Mesendoderm (in vitro differentiated cells): ENCODE measurements at places on chromosomes 13 and 19.

DNA sequence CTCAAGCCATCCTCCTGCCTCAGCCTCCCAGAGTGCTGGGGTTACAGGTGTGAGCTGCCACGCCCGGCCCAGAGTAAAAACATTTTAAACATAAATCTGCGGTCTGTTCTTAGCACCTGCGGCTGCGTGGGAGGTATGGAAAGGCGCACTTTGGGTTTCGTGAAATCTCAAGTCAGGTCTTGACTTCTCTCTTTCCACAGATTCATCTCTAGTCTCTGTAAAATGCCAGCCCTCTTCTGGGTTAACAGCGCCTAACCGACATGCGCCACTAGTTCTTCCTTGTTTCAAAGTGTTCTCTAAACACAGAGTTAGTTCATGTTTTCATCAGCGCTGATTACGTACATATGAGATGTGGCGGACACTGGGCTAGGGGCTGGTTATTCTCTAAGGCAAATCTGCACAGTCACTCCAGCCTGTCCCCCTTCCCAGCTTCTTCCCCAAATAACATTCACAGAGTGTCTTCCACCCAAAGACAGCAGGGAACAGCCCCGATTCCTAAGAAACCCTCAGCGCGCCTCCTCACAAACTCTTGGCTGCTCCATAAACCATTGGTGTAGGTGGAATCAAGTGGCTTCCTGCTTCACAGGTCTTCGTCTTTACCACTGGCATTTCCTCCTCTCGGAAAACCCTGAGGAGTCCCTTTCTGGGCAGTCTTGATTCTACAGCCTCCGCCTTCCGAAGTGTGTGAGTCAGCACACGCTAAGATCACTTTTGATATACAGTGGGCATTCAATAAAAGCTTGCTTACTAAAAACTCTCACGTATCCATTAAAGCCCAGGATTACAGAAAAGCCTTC is 1.4 kb downstream of the PARP4 start:
- H3K27ac ChIP-seq, result no peak overlapping the region
- H3K4me3 ChIP-seq, result no peak overlapping the region
- H3K36me3 ChIP-seq, result no peaks in the 10 kb centered on the region
- H3K27me3 ChIP-seq, result no peaks in the 10 kb centered on the region

DNA sequence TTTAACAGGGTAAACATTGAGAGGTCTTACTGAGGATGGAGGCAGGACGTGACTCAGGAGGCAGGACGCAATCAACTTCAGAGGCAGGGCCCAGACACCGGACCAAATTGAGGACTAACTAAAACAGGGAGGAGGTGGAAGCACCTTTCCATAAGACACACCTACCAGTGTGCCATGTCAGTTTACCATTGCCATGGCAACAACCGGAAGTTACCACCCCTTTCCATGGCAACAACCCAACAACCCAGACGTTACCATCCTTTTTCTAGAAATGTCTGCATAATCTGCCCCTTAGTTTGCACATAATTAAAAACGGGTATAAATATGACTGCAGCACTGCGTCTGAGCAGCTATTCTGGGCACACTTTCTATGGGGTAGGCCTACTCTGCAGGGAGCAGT is 53.5 kb upstream of the SOX21 start:
- H3K27me3 ChIP-seq, result no peaks in the 10 kb centered on the region
- no peaks in the 10 kb centered on the region for H3K36me3 ChIP-seq
- no peaks in the 10 kb centered on the region for H3K4me1 ChIP-seq
- DNase-seq, result peak; percentile 62
- no peak overlapping the region for H3K4me3 ChIP-seq

DNA sequence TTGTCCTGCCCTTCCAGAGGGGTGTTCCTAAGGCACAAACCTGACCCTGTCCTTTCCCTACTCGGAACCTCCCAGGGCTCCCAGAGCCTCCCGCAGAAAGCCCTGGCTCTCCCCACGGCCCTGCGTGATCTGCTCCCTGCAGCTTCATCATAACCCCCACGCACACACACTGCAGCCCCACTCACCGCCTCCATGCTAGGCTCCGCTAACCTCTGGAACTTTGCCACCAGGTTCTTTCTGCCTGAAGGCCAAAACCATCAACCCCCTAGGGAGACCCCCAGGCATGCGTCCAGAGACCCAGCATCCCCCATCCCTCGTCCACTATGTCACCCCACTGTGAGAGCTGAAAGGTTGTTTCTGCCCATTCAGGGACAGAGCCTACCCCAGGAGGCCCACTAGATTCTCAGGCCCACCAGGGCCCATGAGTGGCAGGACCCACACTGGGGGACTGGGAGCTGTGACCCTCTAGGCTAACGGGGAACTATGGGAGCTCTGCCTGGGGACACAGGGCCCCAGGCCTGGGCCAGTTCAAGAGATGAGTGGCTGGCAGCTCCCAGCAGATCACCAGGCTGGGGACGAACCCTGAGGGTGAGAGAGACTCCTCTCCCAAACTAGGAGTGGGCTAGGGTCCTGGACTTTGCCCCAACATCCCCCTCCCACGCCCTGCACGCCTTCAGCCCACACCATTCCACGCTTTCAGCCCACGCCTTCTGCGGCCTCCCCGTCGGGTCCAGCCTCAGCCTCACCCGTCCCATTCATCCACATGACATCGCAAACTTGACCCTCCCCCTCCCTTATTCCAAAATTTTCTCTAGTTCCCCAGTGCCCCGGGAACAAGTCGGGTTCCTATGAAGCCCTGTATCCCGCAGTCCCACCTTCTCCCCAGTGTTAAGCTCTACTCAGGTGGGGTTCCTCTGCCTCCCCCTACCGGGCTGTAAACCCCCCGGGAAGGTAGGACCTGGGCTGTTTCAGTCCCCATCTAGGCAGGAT is 33.2 kb upstream of the PNMA8B start:
- no peaks in the 10 kb centered on the region for H3K4me1 ChIP-seq
- no peak for DNase-seq
- no peak overlapping the region for H3K27ac ChIP-seq
- H3K27me3 ChIP-seq, result no peaks in the 10 kb centered on the region
- H3K36me3 ChIP-seq, result no peaks in the 10 kb centered on the region

- no peak overlapping the region for H3K27ac ChIP-seq
- no peak for DNase-seq
- H3K36me3 ChIP-seq, result no peaks in the 10 kb centered on the region
- H3K4me3 ChIP-seq, result no peak overlapping the region
Observed at GRCh38 chr19:49217382-49217781, 59.8 kb downstream of the TRPM4 start.

DNA sequence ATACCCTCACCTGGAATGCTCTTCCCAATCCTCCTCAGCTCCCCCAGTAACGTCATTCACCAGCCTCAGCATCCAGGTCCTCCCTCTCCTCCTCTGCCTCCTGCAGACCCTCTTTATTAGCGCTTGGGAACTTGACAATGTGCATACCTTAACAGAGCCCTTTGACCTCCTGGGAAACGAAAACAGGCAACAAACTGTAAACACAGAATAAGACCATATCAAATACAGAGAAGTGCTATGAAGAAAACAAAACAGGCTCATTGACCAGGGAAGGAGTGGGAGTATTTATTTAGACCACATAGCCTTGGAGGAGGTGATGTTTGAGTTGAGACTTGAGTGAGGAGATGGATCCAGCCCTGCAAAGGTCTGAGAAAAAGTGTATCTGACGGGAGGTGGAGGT is 107.9 kb upstream of the SLC7A1 start:
- no peak overlapping the region for H3K27ac ChIP-seq
- H3K36me3 ChIP-seq, result no peaks in the 10 kb centered on the region
- H3K4me3 ChIP-seq, result no peak overlapping the region
- H3K27me3 ChIP-seq, result no peaks in the 10 kb centered on the region
- DNase-seq, result no peak

- H3K27me3 ChIP-seq, result no peaks in the 10 kb centered on the region
- no peaks in the 10 kb centered on the region for H3K4me1 ChIP-seq
- DNase-seq, result peak; percentile 95
- no peaks in the 10 kb centered on the region for H3K36me3 ChIP-seq
Observed at GRCh38 chr13:72221276-72221962, 354.4 kb upstream of the DACH1 start.

DNA sequence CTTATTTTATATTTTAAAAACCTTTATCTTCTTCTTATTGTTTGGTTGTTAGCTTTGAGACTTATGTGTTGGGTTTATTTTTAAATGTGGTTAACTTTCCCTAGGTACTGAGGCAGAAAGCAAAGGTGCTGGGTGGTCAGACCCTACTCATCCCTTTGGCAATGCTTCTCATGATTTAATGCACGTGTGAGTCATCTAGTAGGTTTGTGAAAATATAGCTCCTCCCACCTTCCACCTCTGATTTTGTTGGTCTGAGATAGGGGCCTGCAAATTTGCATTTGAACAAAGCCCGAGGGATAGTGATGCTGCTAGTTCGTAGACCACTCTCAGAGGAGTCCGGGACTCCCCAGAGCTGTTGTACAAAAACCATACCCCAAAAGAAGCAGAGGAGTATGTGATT is 771.3 kb upstream of the ARGLU1 start:
- DNase-seq, result peak; percentile 48
- no peaks in the 10 kb centered on the region for H3K36me3 ChIP-seq
- H3K27ac ChIP-seq, result no peak overlapping the region
- no peaks in the 10 kb centered on the region for H3K4me1 ChIP-seq
- H3K4me3 ChIP-seq, result no peak overlapping the region
- H3K27me3 ChIP-seq, result no peaks in the 10 kb centered on the region

- DNase-seq, result no peak
- H3K4me1 ChIP-seq, result no peaks in the 10 kb centered on the region
- no peak overlapping the region for H3K4me3 ChIP-seq
- H3K27me3 ChIP-seq, result no peaks in the 10 kb centered on the region
Observed at GRCh38 chr13:49278211-49278610, 30.5 kb downstream of the CDADC1 start.

- no peak for DNase-seq
- H3K27ac ChIP-seq, result no peak overlapping the region
- H3K4me1 ChIP-seq, result peaks cover 11% of the 10 kb centered on the region
- peaks cover 30% of the 10 kb centered on the region for H3K36me3 ChIP-seq
- H3K27me3 ChIP-seq, result no peaks in the 10 kb centered on the region
Observed at GRCh38 chr19:46604781-46605355, 3.7 kb downstream of the CALM3 start.

GRCh38 chr19:40920300-40921004 is 38.4 kb upstream of the CYP2A7 start:
- no peaks in the 10 kb centered on the region for H3K36me3 ChIP-seq
- no peaks in the 10 kb centered on the region for H3K27me3 ChIP-seq
- H3K27ac ChIP-seq, result peak overlapping the region; percentile 29
- peaks cover 13% of the 10 kb centered on the region for H3K4me1 ChIP-seq

DNA sequence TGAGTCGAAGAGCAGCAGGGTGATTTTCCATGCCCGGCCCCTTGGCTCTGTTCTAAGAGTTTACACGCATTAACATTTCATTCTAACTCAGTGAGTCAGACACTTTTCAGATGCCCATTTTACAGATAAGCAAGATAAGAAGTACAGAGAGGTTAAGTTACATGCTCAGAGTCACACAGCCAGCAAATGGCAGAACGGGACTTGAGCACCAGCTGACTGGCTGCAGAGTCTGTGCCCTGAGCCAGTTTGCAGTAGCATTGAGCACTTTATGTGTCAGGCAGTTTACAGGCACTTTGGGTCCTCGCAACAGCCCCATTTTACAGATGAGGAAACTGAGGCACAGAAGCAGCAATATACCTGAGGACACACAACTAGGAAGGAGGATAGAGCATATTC is 19.0 kb downstream of the CCDC8 start:
- H3K27me3 ChIP-seq, result no peaks in the 10 kb centered on the region
- no peak overlapping the region for H3K27ac ChIP-seq
- H3K4me1 ChIP-seq, result no peaks in the 10 kb centered on the region
- DNase-seq, result peak; percentile 44

- no peak overlapping the region for H3K27ac ChIP-seq
- H3K27me3 ChIP-seq, result no peaks in the 10 kb centered on the region
- no peaks in the 10 kb centered on the region for H3K36me3 ChIP-seq
- DNase-seq, result peak; percentile 54
- no peaks in the 10 kb centered on the region for H3K4me1 ChIP-seq
Observed at GRCh38 chr19:45798995-45799517, 6.4 kb upstream of the DMWD start.

- H3K4me1 ChIP-seq, result no peaks in the 10 kb centered on the region
- H3K27me3 ChIP-seq, result no peaks in the 10 kb centered on the region
- no peaks in the 10 kb centered on the region for H3K36me3 ChIP-seq
- DNase-seq, result peak; percentile 37
- H3K4me3 ChIP-seq, result no peak overlapping the region
Observed at GRCh38 chr13:98097749-98098148, 45.1 kb upstream of the FARP1 start.

- H3K27me3 ChIP-seq, result no peaks in the 10 kb centered on the region
- no peak overlapping the region for H3K27ac ChIP-seq
- no peaks in the 10 kb centered on the region for H3K36me3 ChIP-seq
- no peak overlapping the region for H3K4me3 ChIP-seq
- H3K4me1 ChIP-seq, result no peaks in the 10 kb centered on the region
Observed at GRCh38 chr13:76300688-76301087, 585.5 kb downstream of the KCTD12 start.

DNA sequence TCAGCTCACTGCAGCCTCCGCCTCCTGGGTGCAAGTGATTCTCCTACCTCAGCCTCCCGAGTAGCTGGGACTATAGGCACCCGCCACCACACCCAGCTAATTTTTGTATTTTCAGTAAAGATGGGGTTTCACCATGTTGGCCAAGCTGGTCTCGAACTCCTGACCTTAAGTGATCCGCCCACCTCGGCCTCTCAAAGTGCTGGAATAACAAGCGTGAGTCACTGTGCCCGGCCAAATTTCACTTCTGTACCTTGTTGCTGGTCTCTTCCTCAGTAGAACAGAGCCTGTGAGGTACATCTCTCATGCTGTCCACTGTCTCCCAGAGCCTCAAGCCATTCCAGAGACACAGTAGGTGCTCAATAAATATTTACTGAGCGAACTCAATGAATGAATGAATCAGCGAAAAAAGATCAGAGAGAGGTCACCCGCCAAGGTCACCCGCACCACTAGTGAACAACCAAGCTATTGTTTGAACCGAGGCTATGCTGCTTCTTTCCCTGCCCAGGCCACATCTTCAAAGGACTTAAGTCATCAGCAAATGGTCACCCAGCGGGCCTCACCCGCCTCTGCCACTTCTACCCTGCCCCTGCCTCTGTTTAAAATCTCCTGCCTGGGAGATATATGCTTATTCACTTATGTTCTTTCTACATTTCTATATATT is 9.3 kb downstream of the TMEM143 start:
- H3K4me1 ChIP-seq, result no peaks in the 10 kb centered on the region
- H3K27me3 ChIP-seq, result no peaks in the 10 kb centered on the region
- no peak overlapping the region for H3K4me3 ChIP-seq
- no peak overlapping the region for H3K27ac ChIP-seq
